ENCODE measurements at places on chromosomes 16 and 17.
A peak's percentile ranks its signal among the peaks of the same experiment; 100 is the strongest.

- DNase-seq = peak; percentile 94
Measured at GRCh38 chr17:36545465-36546417, 1.0 kb downstream of the GGNBP2 start.

- DNase-seq = no peak
Measured at GRCh38 chr17:12247761-12248160, 227.1 kb downstream of the MAP2K4 start.

DNA sequence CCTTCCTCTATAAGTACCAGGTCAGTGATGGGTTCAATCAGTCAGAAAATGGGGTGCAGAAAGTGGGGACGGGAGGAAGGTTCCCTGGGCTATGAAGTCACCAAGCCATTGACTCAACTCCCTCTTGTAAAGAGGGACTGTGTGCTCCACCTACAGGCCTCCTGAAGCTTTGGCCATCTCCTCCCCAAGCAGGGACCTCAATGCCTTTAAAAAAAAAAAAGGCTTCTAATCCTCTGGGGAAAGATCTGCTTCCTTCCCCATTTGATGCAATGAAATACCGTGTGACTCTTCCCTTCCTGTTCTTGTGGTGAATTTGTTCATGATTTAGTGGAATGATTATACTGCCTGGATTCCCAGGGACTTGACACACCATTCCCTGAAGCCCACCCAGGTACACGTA is 30.8 kb downstream of the VWA3A start:
- no peak for DNase-seq

DNA sequence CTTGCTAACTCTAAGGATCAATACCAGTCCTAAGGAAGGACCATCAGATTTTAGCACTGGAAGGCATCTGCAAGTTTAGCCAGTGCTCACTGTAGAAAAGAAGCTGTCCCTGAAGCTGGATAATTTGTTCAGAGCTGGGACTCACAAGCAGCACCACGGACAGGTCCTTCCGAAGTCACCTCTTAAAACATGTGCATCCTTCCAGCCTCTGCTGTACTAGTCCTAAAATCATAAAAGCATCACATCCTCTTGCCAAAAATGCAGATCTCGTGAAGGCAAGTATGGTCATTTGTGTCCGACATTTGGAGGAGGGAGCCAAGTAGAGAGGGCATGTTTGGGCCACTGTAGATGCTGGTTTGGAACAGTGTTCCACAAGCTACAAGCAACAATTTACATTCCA is 506.9 kb downstream of the RBFOX1 start:
- DNase-seq = no peak

- no peak for DNase-seq
Measured at GRCh38 chr17:10620823-10621222, 36.3 kb downstream of the MYH3 start.

DNA sequence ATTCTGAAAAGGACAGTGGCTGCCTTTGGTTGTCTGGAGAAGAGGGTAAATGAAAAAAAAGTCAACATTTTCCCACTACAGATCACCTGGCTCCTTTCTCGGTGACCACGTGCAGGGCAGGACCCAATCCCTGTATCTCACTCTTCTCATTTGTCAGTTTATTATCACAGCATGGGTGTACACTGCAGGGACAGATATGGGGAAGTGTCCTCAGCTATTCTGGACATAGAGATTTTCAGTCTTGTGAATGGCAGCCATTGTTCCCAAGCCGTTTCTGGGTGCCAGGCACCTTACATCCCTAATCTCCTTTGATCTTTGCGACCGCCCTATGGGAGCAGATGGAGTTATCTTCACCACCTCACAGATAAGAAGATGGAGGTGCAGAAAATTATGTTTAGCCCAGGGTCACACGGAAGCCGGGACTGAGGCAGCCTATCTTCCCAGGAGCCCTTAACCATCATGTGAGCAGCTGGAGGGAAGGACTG is 7.2 kb downstream of the ADORA2B start:
- no peak for DNase-seq

- DNase-seq = peak; percentile 46
Measured at GRCh38 chr17:17723354-17724261, 42.4 kb downstream of the RAI1 start.

DNA sequence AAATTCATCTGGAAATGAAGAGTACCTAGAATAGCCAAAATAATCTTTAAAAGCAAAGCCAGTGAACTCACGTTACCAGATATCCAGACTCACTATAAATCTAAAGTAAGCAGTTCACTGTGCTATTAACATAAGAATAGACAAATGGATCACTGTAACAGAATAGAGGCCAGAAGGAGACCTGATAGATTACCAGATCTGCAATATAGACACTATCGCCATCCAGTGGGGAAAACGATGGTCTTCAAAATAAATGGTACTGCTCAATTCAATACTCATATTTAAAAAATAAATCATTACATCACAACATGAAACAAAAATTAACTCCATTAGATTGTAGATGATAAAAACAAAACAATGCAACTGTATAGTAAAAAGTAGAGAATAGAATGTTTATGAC is 158.6 kb upstream of the CDH8 start:
- no peak for DNase-seq

DNA sequence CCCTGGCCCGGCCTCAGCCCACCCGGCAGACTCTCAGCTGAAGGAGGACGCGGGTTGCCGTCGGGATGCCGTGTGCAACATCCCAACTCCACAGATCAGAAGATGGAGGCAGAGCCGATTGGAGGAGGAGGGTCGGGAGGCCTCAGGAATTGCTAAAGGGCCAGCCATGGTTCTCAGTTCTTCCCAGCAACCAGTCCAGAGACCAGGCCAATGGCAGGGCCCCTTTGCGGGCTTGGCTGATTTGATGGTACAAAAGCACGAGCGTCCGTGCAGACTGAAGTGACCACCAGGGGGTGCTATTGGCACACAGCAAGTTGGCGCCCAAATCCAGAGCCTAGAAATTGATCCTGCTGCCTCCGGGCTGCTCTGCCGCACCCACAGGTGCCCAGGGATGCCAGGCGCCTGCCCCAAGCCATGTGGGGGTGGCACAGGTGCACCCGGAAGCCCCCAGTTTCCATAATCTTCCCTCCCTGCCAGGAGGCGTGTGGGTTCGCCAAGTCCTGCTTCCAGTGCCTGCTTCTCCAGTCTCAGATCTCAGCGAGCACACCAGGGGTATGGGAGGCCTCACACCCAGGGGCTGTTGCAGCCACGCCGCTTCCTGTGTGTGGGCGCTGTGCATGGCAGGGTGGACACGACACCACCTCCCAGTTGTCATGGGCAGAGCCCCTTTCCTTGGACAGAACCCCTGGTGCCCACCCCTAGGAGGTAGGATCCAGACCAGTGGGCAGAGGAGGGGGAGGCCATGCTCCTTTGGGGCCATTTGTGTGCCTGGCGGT is 7.1 kb upstream of the TEX19 start:
- DNase-seq = peak; percentile 74

GRCh38 chr17:62671553-62671952 is 44.1 kb downstream of the MRC2 start:
- peak; percentile 21 for DNase-seq

DNA sequence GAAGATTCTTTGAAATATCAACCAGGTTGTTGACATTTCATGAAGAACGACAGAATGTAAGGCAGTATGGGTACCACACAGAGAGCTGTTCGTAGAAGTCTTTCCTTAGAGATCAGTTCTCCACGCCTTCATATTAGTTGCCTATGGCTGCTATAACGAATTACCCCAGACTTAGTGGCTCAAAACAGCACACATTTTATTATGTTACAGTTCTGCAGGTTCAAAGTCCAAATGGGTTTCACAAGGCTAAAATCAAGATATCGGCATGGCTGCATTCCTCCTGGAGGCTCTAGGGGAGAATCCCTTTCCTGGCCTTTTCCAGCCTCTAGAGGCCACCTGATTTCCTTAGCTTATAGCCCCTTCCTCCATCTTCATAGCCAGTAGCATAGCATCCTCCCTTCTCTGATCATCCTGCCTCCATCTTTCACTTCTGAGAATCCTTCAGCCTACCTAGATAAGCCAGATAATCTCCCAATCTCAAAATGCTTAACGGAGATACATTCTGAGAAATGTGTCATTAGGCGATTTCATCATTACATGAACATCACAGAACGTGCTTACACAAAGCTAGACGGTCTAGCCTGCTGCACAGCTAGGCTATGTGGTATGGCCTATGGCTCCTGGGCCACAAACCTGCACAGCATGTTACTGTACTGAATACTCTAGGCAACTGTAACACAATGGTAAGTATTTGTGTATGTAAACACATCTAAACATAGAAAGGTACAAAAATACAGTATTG is 26.0 kb downstream of the ERCC4 start:
- DNase-seq = no peak

DNA sequence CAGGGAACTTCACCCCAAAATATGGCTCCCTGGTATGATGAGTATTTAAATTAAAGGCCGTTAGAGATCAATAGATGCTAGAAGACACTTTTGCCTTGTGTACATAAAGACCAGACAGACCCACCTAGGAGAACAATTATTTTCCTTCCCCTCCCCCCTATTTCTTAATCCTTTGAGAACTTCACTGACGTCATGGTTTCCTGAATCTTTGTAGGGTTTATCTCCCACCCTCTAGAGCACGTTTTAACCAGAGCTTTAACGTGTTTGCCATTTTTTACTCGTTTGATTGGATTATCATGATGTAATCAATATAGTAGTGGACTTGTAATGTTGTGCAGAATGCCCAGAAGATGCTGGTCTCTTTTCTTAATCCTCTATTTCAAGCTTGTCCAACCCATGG is 22.9 kb upstream of the XYLT2 start:
- DNase-seq = no peak

DNA sequence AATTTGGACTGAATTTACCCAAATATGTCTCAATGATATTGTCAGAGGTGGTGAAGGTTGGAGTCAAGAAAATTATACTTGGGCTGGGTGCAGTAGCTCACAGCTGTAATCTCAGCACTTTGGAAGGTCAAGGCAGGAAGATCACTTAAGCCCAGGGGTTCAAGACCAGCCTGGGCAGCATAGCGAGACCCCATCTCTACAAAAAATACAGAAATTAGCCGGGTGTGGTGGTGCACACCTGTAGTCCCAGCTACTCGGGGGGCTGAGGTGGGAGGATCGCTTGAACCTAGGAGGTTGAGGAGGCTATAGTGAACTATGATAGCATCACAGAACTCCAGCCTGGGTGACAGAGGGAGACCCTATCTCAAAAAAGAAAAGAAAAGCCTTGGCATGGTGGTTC is 40.9 kb downstream of the LAT start:
- DNase-seq = no peak

- peak; percentile 81 for DNase-seq
Measured at GRCh38 chr17:32015245-32016013, 8.2 kb downstream of the LRRC37B start.

DNA sequence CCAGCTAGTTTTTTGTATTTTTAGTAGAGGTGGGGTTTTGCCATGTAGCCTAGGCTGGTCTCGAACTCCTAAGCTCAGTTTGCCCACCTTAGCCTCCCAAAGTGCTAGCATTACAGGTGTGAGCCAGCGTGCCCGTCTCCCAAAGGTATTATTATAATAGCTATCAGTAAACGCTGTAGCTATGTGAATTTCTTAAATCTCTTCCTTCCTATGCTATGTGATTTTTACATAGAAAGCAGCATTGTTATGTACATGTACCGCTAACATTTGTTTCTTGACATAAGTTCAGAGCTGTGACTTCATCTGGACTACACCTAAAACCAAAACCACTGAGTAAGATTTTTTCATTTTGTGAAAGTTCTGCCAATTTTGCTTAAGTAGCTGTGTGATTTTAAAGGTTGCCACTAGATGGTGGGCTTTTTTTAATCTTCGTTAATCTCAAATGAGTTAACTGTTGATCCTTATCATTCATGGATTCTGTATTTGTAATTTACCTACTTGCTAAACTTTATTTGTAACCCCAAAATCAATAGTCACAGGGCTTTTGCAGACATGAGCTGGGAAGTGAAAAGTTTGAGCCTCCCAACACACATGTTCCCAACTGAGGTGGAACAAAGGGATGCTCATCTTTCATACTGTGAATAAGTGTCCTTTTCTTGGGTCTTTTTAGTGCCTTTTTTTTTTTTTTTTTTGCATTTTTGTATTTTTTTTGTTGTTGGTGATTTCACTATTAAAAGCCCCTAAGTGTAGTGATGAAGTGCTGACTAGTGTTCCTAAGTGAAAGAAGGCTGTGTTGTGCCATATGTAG is 21.9 kb downstream of the PRKAR1A start:
- DNase-seq = no peak

- no peak for DNase-seq
Measured at GRCh38 chr17:68831170-68831569, 124.0 kb downstream of the ABCA8 start.

DNA sequence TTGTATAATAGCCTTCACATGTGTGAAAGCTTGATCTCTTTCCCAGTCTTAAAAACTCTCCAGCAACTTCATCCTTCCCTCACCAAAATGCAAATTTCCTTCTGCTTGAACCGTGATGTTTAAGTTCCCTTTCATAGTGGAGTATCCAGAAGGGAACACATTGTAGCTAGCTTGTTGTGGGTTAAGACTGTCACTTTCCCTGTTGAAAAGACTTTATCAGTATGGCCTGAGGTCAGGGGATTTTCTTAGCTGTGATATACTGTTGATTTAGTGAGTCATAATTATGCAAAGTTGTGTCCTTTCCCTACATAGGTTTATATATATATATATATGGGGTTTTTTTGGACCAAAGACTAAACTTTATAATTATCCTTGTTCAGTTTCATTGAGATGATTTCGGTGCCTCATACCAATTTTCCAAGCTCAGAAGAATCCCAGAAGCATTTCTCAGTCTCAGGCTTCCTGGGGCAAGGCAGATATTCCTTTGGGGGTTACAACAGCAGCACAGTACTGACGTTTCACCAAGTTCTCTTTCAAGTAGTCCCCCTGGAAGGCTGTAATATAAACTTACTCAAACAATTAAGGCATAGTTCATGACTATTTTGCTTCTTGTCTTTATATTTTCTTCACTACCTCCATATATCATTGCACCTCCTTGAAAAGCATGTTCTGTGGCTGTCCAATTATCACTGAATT is 35.7 kb downstream of the ESRP2 start:
- no peak for DNase-seq

GRCh38 chr17:50148226-50149090 is 2.0 kb downstream of the PPP1R9B start:
- DNase-seq = no peak

- no peak for DNase-seq
Measured at GRCh38 chr16:53695070-53695469, 8.6 kb downstream of the RPGRIP1L start.

- no peak for DNase-seq
Measured at GRCh38 chr16:58970775-58971174, 236.7 kb upstream of the GOT2 start.

- DNase-seq = peak; percentile 18
Measured at GRCh38 chr17:78969865-78970264, 9.9 kb downstream of the LGALS3BP start.

DNA sequence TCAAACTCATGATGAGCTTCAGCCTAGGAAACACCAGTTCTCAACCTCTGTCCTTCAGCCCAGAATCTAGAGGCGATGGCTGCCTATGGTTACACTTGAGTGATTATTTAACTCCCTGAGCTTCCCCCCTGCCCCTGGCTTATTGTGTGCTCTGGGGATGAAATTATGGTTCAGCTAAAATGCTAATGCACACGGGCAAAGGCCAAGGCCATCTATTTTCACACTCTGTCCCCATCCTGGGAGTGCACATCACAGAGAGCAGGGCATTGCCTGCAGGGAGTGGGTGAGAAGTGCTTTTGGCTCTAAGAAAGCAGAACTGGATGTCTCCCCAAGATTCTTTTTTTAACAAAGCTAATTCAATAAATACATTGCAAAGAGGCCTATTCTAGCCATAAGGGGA is 21.6 kb upstream of the CACNG5 start:
- DNase-seq = no peak

GRCh38 chr16:85736921-85737320 is 14.0 kb downstream of the C16orf74 start:
- no peak for DNase-seq

GRCh38 chr17:73827627-73828291 is 183.5 kb upstream of the SDK2 start:
- DNase-seq = no peak

- no peak for DNase-seq
Measured at GRCh38 chr16:22861580-22861979, 47.6 kb downstream of the HS3ST2 start.
